Ureter (tissue), 1 donor: ENCODE measurements at places on chromosomes 1 and 21. TPM values are rescaled to one million over a fixed set of nuclear protein-coding genes. Genes with fewer than 3 reads are reported as not detected.

GUCA2A gene
- not detected for total RNA-seq

ITLN2 gene
- total RNA-seq: not detected

CSF1 gene
- 26.1 TPM for total RNA-seq

ADAMTS1 gene
- total RNA-seq: 145 TPM

PLEKHN1 gene
- total RNA-seq: 28.5 TPM

CDCA8 gene
- total RNA-seq: 1.2 TPM

KRTAP19-3 gene
- not detected for total RNA-seq
